ENCODE measurements at places on chromosomes 3 and 15.

GRCh38 chr3:173773800-173774199, 376.3 kb downstream of the NLGN1 start:
- DNase-seq, result no peak

DNA sequence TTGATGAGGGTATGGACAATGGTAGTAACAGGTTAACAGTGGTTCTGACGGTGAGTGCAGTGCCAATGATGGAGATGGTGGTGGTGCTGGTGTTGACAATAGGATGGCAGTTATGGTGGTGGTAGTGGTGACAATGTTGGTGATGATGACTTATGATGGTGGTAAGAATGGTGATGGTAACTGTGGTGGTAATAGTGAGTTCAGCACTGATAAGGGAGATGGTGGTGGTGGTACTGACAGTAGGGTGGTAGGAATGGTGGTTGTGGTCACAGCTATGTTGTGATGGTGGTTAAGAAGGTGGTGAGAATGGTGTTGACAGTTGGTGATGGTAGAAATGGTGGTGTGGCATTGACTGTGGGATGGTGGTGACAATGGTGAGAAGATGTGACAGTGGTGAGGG, 13.4 kb upstream of the INSYN1 start:
- DNase-seq, result no peak

DNA sequence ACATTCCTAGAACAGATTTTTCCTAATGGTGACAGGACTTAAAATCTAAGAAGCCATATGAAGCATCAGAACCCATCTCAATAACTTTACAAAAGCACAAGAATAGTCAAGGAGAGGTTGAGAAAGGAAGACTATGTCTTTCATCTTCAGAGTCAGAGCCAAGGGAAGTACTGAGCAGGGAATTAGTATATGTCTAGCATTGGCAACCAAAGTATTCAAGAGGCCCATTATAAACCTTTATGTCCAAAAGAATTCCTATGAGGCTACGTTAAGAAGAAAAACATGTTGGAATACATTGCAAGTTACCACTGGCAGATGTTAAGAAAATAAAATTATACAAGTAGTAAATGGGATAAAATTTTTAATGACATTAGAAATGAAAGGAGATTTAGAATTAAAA, 150.5 kb downstream of the MAGI1 start:
- DNase-seq, result no peak

- DNase-seq, result no peak
Observed at GRCh38 chr15:74180881-74181602, 7.5 kb downstream of the ISLR start.

DNA sequence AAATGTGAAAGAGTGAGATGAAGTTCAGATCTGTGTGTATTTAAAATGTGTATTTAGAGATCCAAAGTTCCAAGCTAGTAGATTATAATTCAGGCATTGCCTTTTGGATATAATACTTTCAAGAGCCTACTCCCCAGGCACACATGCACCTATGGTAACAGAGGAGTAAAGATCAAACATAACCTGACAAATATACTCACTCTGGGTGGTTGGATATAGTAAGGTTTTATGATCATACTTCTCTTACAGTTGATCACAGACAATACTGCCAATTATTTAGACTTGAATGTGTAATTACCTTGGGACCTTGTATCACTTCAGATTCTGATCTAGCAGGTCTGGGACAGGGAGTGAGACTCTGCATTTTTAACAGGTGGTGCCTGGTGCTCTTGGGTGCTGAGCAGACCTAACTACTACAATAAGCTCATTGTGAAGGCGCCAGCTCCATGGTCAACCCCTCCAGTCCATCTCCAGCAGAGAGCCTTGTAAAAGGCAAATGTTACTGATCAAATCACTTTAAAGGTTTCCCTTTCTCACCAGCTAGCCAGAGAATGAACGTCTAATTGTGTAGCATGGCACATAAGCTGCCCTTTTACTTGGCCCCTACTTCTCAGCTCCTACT, 55.5 kb downstream of the NBEAL2 start:
- no peak for DNase-seq

DNA sequence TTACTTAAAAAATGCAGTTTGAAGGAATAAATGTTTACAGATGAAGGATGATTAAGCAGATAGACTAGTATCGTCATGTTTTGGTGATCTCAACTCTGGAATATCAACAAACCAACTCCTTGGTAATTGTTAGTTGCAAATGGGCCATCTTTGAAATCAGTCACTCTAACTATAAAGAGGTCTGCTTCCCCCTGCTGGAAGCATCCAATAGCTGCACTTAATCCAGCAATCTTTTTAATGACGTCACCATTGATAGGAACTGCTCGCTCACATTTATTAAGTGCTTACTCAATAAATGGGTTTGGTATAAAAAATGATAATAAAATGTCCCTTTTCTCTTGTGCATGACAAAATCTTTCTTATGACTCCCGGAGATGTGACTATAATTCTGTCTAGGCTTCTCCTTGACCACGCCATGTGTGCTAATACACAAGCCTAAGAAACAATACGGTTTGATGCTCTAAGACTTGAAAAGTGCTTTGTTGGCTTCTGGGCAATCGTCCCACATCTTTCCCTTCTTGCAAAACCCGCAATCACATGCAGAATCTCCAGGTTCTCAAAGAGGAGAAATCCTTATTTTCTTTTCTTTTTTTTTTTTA, 227.6 kb upstream of the POU1F1 start:
- DNase-seq, result peak; percentile 59

DNA sequence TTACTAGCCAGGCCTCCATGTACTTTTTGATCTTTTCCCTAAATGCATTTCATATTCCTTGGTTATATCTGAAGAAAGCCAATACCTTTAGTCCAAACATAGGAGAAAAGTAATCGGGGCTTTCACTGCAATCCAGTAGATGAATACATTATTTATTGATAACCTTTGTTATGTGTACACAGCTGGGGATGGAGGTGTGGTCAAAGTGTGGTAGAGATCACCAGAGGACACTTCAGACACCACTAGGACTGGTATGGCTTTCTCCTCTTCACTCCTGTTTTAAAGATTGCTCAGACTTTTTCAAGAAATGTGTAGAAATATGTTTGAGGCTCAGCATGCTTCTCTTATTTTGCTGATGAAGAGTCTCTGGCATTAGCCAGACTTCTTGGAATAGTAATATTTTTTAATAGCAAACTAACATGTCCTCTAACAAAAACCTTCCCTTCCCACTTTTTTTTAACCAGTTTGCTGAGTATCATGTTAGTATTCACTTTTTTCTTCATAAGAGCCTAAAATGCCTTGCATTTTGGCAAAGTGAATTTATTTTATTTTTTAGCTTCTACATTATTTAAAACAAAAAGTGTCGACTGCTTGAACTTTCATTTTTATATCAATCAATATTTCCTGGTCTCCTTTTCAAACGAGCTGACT, 65.6 kb upstream of the MBNL1 start:
- no peak for DNase-seq

DNA sequence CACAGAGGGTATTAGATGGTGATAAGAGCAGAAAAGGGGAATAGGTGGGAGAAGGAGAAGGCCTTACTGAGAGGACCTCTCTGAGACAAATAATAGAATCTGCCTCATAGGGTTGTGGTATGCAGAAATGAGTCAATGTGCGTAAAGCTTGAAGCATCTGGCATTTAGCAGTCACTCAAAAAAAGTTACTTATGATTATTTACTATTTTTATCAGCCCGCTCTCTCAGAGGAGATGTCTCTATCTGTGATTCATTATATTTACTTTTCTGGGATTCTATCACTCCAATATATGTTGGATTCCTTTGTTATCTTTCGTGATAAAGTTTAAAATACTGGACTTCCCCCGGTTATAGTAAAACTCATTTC, 4.6 kb upstream of the TM4SF1 start:
- DNase-seq, result peak; percentile 71

DNA sequence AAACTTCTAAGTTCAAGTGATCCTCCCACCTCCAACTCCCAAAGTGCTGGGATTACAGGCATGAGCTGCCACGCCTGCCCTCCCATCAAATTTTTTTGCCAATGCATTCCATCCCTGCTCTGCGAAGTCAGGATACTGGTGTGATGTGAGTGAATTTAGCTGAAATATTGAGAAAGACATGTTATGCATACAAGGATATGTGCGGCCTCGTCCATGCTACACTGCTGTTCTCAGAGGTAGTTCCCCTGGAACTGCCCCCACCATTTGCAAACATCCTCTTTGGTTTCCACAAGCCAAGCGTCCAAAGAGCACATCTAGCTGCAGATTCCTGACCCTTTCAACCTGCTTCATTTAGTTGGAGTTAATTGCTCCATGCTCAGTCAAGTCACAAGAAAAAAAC, 36.5 kb upstream of the BCL2A1 start:
- DNase-seq, result no peak

- no peak for DNase-seq
Observed at GRCh38 chr3:90056281-90057032, 949.0 kb downstream of the EPHA3 start.

GRCh38 chr15:39315206-39315850, 265.6 kb upstream of the THBS1 start:
- DNase-seq, result no peak

DNA sequence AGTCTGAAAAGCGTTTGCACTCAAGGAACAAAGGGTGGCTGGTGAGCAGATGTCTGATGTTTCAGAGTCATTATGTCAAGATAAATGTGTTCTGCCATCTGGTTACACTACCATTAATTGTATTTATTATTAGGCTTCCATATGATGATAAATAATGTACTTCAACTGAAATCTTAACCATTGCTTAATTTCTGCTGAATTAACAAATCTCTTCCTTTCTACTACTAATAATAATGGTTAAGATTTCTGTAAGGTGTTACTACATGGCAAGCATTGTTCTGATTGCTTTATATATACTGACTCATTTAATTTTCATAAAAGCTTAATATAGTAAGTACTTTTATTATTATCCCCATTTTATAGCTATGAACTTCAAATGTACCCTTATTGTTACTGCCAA, 68.4 kb upstream of the GALNT15 start:
- DNase-seq, result no peak

- no peak for DNase-seq
Observed at GRCh38 chr3:149618151-149619123, 39.4 kb downstream of the WWTR1 start.

DNA sequence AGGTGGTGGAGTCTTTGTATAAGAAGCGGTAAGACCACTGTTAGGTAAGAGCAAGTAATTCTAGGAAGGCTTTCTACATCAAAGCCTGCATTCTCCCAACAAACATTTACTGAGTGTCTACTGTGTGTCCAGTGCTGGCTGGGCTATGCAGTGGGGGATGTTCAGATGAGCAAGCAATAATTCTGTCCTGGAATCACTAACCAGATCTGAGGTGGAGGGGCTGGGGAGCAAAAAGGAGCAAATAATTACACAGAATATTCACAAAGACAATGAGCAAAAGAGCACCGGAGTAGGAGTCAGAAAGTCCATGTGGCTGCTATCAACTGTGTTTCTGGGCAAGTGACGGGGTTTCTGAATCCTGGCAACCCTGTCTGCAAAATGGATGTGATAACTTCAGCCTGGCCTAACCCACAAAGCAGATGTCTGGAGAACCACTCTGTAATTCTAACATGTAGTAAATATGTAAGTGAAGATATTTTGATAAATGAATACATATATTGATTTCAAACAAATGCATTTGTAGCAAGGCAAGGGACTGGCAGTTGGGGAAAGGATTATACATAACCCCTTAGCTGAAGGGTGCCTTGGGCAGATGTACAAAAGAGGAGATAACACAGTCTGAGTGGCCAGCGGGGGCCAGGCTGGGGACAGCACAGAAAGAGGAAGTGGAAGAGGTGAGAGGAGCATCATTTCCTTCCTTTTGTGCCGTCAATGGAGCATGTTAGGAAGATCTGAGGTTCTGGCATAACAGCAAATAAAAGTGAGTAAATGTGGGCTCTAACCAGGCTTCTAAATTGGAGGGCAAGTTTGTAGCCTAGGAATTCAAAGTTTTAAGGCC, 28.8 kb downstream of the CYP8B1 start:
- no peak for DNase-seq
